ENCODE measurements at places on chromosomes 16 and 17.

DNA sequence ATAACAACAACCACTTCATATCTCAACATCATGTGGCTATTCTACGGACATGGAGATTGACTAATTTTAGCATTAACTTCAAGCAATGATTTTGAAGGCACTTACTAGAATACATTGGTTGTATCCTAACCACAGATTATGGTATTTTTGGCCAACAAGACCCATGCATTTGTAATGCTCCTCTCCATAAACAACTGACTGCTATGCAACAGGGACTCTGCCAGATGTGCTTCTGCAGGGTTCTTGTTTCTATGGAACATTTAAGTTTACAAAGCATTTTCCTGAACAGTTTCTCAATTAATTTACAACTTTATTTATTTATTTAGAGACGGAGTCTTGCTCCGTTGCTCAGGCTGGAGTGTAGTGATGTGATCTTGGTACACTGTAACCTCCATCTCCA is 178.0 kb downstream of the PARN start:
- no peak for DNase-seq

DNA sequence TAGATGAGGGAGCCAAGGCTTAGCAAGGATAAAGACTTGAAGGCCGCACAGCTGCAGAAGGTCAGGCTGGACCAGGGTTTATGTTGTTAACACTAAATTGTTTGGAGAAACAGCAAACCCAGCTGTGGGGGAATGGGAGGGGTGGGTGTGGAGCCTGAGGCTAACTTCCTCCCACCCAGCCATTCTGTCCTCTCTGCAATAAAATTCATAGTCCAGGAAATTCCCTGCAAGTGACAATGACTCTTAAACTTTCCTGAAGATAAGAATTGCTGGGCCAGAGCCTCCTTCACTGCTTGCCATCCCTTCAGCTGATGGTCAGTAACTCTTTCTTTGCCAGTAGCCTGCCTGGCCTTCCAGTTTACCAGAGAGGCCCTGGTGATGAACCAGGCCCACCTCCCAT is 19.4 kb upstream of the ATP5MC1 start:
- DNase-seq, result no peak

DNA sequence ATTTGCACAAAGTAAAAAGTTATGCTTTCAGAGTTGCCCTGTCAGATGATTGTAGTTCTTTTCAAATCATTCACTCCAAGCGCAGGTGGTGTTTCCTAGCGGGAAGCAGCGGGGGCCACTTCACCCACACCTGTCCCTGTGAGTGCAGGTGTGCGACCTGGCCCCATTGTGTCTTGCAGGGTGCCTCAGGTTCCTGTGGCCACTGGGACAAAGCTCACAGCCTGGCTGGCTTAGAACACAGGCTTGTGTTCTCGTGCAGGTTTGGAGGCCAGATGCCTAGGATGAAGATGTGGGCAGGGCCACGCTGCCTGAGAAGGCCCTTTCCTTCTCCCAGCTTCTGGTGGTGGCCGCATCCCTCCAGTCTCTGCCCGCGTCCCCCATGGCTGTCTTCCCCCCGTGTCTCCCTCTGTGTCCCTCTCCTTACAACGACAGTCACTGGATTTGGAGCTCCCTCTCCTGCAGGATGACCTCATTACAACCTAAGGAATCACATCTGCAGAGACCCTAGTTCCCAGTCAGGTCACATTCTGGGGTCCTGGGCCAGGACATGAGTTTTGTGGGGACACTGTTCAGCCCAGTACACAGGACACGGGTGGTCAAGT is 90.5 kb downstream of the NPIPB11 start:
- DNase-seq, result peak; percentile 32

DNA sequence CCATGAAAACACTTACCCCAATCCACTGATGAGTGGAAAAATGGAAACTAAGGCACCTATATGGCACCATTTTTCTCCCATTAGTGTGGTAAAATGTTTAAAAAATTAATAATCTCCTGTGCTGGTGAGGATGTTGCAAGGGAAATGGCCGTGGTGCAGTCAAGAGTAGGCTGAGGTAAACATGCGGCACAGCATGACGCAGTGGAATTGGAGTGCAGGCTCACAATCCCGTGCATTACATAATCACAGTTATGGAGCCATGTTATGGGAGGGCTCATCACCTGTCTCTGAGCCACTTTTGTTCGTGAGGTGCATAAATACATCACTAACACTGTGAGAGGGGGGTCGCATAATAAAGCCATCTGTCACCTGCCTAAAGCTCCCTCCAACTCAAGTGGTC is 164.4 kb upstream of the XYLT1 start:
- no peak for DNase-seq

DNA sequence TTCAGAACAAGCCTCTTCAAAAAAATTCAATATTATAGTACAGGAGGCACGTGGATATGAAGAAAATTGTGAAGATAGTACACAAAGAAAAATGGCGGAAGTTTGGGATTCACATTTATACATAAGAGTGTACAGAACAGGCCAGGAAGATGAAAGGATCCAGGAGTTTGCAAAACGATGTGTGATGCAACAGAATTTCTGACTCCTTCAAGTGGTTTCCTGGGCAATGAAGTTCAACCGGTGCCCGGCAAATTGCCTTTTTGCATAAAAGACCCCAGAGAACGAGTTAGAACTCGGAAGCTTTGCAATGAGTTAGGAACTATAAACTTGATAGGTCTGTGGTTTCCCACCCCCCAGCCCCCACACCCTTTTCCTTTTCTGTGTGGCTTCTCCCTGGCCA is 189.1 kb downstream of the SALL1 start:
- DNase-seq, result no peak

GRCh38 chr16:52473096-52473495 is 73.8 kb downstream of the TOX3 start:
- no peak for DNase-seq

DNA sequence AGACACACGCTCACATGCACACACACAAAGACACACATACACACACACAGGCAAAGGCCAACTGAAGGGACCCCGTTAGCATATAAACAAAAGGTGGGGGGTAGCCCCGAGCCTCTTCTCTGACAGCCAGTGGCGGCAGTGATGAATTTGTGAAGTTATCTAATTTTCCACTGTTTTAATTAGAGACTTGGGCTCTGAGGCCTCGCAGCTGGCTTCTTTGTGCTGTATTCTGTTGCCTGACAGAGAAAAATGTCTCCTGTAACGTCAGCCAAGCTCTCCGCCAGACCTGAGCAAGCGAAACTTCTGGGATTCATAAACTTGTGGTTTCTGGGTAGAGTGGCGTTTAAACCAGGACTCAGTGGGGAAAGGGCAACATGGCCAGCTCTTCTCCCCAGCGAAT is 113.9 kb upstream of the FOXF1 start:
- peak; percentile 38 for DNase-seq

GRCh38 chr17:71764505-71764904 is 356.3 kb upstream of the SOX9 start:
- peak; percentile 56 for DNase-seq

GRCh38 chr17:69207151-69207550 is 21.5 kb downstream of the ABCA10 start:
- no peak for DNase-seq

GRCh38 chr17:9380361-9380760 is 195.3 kb downstream of the STX8 start:
- DNase-seq, result no peak

GRCh38 chr17:43019418-43019817 is 2.8 kb downstream of the VAT1 start:
- no peak for DNase-seq

DNA sequence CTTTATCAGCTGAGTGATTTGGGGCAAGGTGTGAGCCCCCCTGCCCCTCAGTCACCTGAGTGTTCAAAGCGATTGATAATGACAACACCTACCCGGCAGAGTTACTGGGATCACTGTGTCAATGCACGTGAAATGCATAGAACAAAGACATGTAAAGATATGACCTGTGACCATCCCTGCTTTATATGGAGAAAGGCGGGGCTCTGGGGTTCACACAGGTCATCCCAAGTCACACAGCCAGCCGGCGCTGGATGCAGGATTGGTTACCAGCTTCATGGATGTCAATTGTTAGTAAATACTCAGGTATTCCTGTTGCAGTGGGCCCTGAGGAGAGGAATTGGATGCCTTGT is 64.4 kb downstream of the CRISPLD2 start:
- DNase-seq, result peak; percentile 12

GRCh38 chr17:72724267-72724666 is 368.2 kb downstream of the SLC39A11 start:
- no peak for DNase-seq

DNA sequence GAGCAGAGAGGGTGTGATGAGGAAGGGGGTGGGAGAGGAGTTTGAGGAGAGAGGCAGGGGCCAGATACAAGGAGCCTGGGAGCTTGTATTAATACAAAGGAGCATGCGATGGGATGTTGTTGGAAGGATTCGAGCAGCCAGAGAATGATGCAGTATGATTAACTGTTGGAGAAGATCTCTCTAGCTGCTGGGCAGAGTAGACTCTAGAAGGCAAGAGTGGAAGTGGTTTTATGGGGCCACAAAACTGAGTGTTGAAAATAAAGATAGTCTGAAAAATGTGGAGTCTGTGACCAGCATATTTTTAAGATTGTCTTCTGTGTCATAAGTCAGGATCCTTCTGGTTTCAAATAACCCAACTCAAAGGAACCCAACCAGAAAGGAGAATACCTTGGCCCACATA is 98.3 kb downstream of the MSI2 start:
- no peak for DNase-seq

DNA sequence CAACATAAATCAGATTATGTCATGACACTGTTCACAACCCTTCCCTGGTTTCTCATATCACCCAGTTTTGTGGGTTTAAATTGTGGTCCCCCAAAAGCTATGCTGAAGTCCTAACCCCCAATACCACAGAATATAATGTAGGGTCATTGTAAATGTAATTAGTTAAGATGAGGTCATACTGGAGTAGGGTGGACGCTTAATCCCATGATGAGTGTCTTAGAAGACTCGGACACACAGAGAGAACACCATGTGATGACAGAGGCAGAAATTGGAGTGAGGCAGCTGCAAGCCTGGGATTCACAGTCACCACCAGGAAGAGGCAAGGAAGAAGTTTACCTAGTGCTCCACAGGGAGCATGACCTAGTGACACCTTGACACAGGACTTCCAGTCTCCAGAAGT is 197.8 kb downstream of the SALL1 start:
- no peak for DNase-seq

GRCh38 chr17:42989726-42990652 is 8.2 kb upstream of the RPL27 start:
- peak; percentile 50 for DNase-seq

DNA sequence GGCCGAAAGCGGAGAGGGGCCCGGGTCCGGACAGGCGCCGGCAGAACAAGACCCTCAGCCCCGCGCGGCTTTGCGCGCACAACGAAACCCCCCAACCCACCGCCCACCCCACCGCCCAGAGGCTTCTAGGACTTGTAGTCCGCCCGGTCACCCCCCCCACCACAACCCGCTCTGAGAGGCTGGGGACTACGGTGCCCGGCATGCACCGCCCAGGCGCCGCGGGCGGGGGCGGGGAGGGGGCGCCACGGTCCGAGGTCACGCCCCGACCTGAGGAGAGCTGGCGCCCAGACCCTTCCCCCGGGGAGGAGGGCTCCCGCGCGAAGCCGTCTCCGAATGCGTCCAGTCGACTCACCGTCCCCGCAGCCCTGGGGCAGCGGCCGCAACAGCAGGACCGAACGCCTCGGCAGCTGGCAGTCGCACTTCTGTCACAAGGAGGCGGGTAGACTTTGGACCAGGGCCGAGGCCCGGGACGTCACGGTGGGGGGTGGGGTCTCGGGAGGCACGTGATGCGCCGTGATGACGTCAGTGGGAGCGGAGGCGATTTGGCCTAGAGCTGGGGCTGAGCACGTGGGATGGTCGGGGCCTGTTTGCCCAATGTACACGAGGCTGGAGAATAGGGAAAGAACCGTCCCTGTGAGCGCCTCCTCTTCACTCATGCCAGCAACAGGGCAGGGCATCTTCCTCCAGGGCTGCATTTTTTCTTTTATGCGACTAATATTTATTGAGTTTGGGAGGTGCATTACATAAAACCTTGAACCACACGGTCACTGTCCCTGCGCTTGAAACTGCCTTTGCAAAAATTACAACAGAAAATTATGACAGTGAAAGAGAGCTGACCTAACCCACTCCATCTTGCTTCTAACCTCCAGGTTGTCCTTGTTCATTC is at the start of gene CDIP1:
Gene CDIP1 (minus strand): TSS at position 424 of the 886 bp plus-strand sequence. CDS start 24,643 bp downstream, outside the sequence.
- DNase-seq, result no peak

DNA sequence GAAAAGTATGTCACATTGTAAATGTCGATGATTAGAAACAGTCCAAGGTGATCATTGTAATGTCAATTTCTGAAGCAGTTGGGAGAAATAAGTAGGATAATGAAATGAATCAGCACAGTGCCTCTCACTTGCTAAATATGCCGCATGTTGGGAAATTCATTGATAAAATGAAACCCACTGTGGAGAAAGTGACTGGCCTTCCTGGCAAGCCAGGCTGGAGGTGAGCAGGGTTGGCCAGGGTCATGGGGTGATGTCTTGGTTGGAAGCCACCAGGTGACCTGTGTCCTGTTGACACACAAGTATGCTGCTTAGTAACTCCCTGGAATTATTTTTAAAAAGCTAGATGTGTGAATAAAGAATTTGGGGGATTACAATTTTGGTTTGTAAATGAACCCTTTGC is 14.9 kb upstream of the WNT9B start:
- DNase-seq, result no peak

- DNase-seq, result no peak
Observed at GRCh38 chr17:28391401-28391800, 14.6 kb downstream of the SLC46A1 start.

DNA sequence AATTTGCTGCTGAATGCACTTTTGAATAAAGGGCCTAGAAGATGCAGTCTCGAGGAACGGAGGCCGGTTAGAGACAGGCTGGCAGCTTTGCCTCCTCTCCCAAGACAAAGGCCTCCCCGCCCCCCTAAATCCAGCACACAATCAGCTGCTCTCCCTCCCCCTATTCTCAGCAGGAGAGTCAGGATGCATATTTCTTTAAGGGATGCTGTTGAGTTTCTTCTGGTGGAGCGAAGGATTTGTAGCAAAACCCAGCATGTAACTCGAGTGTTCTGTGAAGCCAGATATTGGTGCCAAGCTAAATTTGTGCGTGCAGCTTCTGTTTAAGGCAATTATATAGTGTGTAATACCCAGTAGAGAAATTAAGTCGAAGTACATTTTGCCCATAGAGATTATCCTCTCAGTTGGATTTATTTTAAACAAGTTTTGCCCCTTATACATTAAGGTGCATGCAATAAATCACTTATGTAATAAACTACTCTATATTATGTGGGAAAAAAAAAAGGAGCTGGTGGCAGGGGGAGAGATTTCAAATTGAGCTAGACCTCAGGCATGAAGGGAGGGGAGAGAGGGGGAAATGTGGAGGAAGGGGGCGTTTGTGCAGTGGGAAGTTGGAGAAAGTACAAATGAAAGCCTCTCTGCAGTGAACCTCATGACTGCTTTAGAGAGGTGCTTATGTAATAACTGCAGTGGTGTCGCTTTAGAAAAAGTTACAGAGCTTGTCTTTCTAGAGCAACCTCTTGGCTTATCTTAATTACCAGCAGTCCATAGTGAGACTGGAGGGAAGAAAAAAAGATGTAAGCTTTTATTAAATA is 599.2 kb downstream of the MAF start:
- DNase-seq, result no peak

Measured in HT-29 (cell line).